ENCODE measurements at places on chromosomes 16 and 17.

DNA sequence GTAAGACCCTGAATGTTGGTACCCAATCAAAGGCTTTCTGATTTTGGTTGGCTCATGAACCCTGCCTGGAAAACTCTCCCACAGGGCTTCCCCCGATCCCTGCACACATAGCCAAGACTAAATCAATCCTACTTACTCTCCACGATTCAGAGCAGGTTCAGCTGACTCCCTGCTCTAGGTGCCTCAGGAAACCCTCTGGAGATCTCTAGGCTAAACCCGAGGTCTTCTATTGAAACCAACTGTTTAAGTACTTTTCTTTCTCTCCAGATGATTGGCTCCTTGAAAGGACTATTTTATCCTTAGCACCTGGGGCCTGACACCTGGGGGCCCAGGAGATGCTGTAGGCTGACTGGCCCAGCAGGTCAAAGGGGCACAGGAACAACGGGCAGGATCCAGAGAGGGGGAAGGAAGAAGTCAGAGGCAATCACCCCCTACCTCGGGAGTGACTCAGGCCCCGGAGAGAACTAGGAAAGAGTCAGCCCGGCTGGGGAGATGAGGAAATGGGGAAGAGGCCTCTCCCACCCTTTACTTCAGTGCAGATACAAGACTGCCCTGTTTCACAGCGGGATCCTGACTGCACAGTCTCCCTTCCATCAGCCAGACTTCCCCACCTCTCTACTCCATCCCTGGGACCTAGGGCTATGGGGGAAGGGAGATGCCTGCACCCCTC lies 2.0 kb downstream of the TBC1D10B start:
- DNase-seq: no peak

DNA sequence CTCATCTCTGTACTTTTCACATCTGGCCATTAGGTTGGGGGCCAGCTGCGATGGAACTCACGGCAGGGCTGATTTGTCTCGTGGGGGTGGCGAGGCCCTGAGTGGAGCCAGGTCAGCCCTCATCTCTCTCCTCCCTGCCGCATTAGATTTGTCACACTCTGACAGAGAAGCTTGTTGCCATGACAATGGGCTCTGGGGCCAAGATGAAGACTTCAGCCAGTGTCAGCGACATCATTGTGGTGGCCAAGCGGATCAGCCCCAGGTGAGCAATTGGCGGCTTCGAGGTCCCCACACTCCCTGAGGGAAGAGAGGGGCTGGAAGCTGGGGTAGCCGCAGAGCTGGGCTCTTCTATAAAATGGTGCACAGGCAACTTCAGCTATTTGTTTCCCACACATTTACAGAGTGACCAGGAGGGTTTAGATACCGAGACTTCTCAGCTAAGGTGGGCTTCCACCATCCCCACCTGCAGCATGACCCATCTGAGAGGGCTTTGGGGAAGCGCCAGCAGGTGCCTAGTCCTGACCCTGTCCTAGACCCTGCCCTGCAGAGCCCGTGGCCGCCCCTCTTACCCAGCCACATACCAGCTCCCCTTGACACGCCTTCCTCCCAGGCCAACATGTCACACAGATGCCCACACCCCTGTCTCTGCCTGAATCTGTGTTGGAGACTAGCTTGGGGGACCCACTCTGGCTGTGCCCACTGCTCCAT lies 8.4 kb downstream of the TMEM98 start:
- no peak for DNase-seq

DNA sequence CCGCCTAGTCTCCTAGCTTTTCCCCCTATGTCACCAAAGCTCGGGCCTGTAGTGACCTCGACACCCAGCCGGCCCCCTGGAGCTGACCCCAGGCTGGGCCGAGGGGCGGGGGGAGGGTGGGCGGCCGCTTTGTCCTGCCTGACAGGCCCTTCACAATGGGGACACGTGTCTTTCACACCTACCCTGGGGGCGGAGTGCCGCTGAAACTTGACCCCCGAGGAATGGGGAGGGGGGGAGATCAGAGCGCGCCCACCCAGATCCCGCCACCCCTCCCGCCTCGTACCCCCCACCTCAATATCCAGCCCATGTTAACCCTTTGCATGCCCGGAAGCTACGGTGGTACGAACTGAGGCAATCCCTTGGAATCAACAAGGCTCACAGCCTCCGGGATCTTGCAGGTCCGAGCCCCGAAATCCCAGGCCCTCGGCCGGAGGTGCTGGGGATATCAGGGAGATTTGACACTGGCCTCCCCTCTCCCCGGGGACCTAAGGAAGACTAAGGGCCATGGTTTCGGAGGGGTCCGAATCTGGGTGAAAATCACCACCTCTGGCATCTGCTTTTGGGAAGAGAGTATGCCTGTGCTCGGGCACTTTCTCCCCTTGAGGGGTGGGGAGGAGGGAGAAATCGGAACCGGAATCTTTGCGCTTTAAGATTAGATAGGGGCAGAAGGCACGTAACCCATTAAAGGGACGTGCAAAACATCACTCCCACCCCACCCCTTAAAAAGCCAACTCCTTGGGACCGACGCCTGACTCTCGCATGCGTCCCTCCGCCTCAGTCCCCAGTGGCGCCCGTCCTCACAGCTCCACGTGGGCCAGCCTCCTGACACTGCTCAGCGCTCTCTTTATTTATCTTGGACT lies 2.6 kb downstream of the NOG start:
- no peak for DNase-seq

- DNase-seq: no peak
Measured at GRCh38 chr17:72887322-72887721, 205.2 kb downstream of the SLC39A11 start.

GRCh38 chr17:75344666-75345065 lies 55.4 kb upstream of the SLC25A19 start:
- DNase-seq: no peak

- DNase-seq: no peak
Measured at GRCh38 chr16:88072571-88073001, 121.4 kb downstream of the BANP start.

GRCh38 chr17:72657467-72658317 lies 434.8 kb downstream of the SLC39A11 start:
- no peak for DNase-seq

GRCh38 chr17:35616536-35616935 lies 29.4 kb downstream of the AP2B1 start:
- no peak for DNase-seq

DNA sequence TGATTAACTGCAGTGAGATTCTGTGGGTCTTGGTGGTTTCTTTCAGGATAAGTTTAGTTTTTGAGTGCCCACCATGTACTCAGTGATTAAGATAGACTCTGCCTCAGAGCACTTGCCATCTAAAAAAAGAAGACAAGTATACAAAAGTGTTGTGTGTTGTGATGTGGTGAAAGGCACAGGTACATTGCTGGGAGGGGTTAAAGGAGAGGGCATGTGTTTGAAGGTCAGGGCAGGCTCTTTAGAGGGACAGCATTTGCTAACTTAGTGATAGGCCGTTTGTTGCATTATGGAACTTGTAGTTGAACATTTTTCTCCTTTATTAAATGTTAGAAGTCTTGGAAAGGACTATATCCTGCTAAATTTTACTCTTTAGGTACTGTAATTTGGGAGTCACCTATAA lies 26.5 kb downstream of the SF3B3 start:
- no peak for DNase-seq

DNA sequence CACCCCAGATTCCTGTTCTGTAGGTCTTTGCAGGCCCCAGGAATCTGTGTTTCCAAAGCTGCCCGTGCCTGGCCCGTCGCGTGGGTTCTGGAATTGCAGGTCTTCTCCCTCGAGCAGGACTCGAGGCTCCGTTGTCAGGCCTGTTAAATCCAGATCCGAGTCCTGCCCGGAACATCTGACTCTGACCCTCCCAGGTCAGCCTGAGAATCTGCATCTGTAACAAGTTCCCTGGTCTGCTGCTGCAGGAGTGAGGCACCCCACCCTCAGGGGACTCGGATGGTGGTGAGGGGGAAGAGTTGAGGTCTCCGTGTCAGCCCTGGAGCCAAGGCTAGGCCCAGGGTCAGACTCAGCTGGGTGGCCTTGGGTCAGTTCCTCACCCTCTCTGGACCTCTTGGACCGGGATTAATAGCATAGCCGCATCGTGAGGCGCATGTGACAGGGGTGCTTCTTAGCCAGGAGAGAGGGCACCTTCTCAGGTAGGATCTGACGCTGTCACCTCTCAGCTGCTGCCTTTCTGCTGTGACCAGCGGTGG lies 8.8 kb downstream of the SPIRE2 start:
- DNase-seq: no peak

GRCh38 chr17:31811101-31811500 lies 47.9 kb downstream of the COPRS start:
- DNase-seq: no peak

- DNase-seq: peak; percentile 29
Measured at GRCh38 chr17:27293898-27294688, at the start of gene WSB1. Gene WSB1 (plus strand): TSS chr17:27294114. CDS start chr17:27294396, 282 bp downstream.

- DNase-seq: no peak
Measured at GRCh38 chr17:37671028-37671823, 28.0 kb upstream of the DDX52 start.

DNA sequence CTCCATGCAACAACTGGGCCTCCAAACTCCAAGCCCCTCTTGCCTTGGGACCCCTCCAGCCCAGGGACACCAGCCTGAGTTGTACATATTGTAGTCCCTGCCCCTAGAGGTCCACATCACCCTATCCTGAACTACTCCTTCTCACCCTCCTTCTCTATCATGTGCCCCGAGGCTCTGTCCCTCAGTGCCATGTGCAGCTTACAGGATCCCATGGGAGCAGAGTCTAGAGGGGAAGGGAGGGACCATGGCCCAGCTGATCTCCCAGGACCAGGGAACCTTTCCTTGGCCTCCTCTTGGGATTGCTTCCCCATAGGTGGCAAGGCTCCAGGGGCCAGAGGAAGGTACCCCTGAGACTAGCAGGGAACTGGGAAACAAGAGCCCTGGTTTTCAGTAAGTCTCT lies 35.3 kb downstream of the TMEM132E start:
- DNase-seq: no peak

GRCh38 chr17:18318117-18318516 lies 3.0 kb downstream of the SMCR8 start:
- DNase-seq: no peak

DNA sequence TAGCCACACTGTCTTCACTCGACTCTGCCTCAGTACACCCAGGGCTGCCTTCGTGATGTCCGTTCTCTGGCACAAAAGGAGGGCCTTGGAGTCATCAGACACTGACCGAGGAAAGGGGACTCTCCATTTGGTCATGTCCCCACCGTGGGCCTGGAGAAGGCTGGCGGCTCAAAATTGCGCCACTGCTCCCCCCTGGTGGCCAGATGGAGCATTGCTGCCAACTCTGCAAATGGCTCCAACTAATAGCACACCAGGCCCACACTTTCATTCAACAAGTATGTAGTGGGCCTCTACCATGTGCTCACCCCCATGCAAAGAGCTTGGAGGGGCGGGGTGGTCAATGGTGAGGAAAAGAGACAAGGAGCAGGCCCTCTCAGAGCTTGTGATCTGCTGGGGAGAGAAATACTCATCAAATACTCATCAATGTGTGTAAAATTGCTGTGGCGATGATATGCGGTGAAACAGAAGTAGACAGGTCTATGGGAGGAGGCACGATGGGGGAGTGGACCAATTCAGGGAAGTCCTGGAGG lies 5.2 kb upstream of the GRIN2C start:
- no peak for DNase-seq

GRCh38 chr17:49715717-49716279 lies 8.0 kb upstream of the SLC35B1 start:
- peak; percentile 46 for DNase-seq

DNA sequence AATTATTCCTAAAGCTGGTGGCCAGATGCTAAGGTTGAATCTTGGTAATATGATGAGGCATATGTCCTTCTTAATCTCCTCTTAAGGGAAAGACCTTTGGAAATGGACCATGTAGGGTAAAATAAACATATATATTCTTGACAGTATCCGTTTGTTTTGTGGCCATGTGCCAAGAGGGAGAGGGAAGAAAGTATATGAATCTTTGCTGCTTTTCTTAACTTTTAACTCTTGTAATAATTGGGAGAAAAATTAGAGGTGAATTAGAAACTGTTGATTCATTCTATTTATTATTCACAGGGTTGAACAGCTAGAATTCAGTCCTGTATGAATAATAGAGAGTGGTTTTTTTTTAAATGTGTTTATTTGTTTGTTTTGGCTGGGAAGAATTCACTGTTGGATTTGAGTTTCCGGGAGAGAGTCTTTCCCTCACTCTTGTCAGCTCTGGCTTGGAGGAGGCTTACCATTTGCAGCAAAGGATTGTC lies 31.6 kb downstream of the AATF start:
- DNase-seq: no peak

DNA sequence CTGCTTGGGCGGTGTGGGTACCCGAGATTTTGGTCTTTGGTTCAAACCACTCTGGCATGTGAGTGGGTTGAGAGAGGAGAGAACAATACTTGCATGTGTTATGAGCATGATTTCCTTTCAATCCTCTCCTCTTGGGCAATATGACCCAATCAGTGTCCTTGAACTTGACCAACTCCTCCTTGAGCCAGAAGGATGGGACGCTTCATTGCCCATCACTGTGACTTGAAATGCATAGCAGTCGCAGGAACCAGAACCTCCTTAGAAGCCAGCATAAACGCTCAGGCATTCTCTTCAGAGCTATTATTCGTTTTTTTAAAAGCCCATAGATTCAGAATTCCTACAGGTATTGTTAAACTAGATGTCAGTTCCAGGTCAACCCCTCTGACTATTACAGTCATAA lies 367.4 kb downstream of the HAPSTR1 start:
- no peak for DNase-seq

DNA sequence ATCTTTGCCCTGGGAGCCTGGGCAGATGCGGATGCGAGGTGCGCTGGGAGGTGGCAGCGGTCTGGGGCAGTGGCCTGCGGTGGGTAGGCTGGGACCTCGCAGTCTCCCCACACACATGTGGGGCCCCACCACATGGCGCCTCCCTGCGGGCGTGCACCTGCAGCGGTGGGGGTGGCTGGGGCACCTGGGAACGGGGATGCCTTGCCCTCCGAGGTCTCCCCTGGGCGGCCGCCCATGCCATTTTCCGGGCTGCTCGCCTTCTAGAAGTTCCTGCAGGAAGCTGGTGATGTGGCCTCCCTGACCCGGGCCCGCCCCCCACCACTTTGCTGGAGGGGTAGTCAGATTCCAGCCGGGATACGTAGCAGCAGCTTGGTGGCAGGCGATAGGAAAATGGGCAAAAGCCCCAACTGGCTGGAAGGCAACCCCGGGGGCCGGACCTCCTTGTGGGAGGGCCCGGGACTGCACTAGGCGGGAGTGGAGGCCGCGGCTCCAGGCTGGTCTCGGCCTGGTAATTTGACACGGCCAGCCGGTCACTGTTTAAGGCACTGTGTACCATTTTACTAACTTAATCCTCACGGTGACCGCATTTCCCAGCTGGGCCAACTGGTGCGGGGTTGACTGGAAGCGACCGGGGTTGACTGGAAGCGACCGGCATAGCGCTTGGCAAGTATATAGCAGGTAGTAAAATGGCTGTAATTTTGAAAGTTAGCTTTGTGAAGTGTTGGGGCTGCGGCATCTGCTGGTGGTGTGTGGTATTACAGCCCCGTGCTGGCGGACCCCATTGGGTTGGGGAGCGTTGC lies 38.5 kb downstream of the IGF2BP1 start:
- peak; percentile 17 for DNase-seq

DNA sequence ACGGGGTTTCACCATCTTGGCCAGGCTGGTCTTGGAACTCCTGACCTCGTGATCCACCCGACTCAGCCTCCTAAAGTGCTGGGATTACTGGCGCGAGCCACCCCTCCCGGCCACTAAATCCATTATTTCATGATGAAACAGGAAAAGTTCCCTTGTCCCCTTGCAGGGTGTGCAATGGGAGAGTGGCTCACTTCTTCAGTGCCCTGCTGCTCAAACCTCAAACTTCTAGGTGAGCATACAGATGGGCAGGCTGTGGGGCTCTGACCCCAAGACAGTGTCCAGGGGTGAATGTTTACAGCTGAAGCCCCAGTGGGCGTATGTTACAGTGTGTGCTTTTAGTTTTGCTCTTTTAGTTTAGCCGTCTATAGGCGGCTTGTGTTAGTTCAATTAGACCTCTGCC lies 34.7 kb downstream of the GJC1 start:
- no peak for DNase-seq
